ENCODE measurements at places on chromosomes 1 and 21.

DNA sequence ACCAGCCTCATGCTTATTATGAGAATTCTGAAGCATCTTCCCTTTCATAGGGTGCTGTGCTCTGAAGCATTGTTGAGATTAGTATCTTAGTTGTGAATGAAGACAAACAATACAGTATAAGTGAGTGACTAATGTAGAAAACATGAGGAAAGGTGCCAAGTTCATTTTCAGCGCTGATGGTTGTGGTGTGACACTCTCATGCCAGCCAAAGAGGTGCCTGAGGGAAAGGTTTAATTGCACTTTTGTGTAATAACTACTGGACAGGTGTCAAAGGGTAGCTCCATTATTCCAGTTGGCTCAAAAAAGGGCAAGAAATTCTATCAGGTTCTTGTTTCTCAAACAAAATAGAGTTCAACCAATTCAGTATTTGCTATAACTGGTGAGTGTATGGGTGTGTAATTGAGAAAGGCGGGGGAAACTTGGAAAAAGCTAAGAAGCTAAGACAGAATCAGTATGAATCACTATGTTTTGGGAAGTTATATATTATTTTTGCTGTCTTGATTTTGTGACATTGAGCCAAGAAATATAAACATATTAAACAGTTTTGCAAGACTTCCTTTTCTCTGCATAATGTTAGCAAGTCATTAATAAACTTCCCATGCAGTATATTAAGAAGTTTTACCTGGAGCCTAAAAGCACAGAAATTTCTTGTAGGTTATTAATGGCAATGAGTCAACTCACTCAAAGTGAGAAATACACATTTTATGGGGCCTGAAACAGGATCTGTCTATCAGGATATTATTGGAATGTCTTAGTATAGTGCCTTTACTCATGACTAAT, 31.8 kb downstream of the KCNK2 start:
- peak; percentile 65 for DNase-seq

DNA sequence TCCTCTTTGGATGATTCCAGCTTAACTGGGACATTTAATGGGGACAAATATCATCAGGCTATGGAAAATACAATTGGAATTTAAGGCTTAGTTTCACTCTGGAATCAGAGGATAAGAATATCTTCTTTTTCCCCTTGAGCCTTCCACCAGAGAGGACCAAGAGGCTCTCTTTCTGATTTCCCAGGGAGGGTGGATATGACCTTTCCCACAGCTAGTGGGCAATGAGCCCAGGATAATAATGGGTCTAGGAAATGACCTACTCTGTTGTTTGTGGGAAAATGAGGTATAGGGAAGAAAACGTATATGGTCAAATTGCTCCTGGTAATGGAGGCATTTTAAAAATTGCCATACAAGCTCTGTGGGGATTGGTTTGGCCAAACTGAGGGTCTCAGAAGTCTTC, 1.9 kb downstream of the OR6Y1 start:
- no peak for DNase-seq

- DNase-seq, result no peak
Observed at GRCh38 chr1:75641325-75641724, 30.4 kb upstream of the SLC44A5 start.

DNA sequence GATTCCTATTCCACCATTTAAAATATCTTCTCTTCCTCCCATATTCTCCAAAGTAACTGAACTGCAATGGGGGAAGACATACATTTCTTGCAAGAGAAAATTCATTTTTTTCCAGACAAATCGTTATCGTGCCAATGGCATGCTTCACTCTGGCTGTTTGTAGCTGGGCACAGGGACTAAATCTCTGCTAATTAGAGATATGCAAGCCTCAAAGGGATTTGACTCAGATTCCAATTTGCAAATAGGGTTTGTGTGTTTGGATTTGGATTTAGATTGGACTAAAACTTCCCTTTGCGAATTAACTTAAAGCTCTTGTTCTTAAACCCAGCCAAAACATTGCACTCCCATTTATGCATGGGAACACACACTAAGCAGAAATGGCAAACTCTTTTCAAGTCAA, 276.2 kb upstream of the DUSP10 start:
- DNase-seq, result no peak

- DNase-seq, result no peak
Observed at GRCh38 chr21:36744560-36745231, 45.8 kb downstream of the SIM2 start.

- no peak for DNase-seq
Observed at GRCh38 chr1:201949491-201949890, 3.1 kb upstream of the LMOD1 start.

- DNase-seq, result no peak
Observed at GRCh38 chr1:226408285-226409184, 642 bp upstream of the PARP1 start.

DNA sequence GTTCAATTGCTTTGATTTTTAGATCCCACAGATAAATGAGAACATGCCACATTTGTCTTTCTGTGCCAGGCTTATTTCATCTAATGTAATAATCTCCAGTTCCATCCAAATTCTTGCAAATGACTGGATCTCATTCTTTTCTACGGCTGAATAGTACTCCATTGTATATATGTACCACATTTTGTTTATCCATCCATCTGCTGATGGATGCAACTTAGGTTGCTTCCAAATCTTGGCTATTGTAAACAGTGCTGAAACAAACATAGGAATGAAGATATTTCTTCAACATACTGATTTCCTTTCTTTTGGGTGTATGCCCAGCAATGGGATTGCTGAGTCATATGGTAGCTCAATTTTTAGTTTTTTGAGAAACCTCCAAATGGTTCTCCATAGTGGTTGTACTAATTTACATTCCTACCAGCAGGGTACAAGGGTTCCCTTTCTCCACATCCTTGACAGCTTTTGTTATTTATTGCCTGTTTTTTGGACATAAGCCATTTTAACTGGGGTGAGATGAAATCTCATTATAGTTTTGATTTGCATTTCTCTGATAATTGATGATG, 344.4 kb downstream of the KCTD3 start:
- DNase-seq, result peak; percentile 34

- DNase-seq, result peak; percentile 43
Observed at GRCh38 chr21:28675331-28676041, 317.2 kb downstream of the LTN1 start.

DNA sequence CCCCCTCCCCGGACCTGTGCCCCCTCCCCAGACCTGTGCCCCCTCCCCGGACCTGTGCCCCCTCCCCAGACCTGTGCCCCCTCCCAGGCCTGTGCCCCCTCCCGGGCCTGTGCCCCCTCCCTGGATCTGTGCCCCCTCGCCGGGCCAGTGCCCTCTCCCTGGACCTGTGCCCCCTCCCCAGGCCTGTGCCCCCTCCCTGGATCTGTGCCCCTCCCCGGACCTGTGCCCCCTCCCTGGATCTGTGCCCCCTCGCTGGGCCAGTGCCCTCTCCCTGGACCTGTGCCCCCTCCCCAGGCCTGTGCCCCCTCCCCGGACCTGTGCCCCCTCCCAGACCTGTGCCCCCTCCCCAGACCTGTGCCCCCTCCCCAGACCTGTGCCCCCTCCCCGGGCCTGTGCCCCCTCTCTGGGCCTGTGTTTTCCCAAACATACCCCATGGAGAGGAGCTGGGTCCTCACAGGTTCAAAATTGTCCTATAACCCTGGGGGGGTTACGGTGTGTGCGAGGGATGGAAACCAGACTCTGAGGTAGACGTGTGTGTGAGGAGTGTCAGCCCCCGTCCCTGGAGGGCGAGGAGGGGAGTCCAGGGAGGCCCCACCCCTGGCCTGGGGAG, 47.6 kb upstream of the POFUT2 start:
- DNase-seq, result no peak

- DNase-seq, result no peak
Observed at GRCh38 chr1:18126616-18127015, 19.0 kb downstream of the IGSF21 start.

- DNase-seq, result no peak
Observed at GRCh38 chr1:57410508-57410907, 13.4 kb downstream of the DAB1 start.

DNA sequence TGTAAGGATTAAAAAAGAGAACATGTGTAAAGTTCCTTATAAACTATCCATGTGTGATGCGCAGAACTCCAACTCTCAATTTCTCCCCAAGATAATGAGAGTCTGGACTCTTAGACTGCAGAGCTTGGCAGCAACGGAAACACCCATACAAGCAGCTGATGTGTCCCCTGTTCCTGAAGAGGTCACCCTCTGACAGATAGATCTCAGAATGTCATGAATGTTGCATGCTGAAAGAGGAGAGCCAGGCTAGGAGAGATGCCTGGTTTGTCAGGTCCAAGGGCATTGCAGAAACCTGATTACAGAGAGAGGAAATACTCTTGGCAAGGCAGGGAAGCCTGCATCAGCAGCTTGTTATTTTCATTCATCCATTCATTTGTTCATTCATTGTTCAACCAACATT, 24.2 kb downstream of the MTARC1 start:
- DNase-seq, result no peak

GRCh38 chr1:229693129-229693900, 67.3 kb downstream of the URB2 start:
- DNase-seq, result peak; percentile 47

DNA sequence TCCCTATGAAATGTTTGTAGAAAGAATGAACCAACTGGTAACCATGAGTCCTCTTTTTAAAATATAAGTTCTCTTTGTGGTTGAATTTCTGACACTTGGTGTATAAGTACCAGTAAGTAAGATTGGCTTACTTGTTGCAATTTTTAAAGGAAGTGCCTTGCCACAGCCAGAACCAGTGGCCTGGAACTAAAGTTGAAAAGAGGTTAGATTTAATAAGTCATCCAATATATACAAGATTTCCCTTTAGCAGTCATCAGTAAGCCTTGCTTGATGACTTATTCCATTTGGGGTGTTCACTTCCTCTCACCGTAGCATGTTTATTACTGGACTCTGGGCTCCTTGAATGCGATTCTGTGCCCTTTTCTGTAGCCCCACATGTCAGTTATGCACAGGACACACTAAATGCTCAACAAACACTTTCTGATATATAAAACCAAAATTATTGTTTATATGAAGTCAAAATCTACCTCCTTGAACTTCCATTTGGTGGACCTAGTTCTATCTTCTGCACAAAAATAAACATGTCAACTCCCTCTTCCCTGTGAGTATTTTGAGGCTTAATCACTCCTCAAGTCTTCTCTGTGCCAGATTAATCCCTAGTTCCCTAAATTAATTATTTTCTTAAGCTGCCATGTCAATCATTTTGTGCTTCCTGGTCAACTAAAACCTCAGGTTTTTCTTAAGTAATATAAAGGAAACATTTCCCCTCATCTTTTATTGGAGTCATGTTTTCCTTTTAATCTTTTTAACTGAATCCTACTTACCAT, 218.1 kb downstream of the ST6GALNAC3 start:
- no peak for DNase-seq

GRCh38 chr1:35640380-35641232, 720 bp downstream of the PSMB2 start:
- no peak for DNase-seq

GRCh38 chr1:182875889-182876288, 36.7 kb downstream of the DHX9 start:
- no peak for DNase-seq

- DNase-seq, result no peak
Observed at GRCh38 chr1:19762175-19762779, 37.4 kb downstream of the TMCO4 start.

GRCh38 chr1:93811326-93812065, 67.5 kb downstream of the DNTTIP2 start:
- no peak for DNase-seq

- no peak for DNase-seq
Observed at GRCh38 chr1:175503538-175503937, 239.9 kb downstream of the TNR start.

DNA sequence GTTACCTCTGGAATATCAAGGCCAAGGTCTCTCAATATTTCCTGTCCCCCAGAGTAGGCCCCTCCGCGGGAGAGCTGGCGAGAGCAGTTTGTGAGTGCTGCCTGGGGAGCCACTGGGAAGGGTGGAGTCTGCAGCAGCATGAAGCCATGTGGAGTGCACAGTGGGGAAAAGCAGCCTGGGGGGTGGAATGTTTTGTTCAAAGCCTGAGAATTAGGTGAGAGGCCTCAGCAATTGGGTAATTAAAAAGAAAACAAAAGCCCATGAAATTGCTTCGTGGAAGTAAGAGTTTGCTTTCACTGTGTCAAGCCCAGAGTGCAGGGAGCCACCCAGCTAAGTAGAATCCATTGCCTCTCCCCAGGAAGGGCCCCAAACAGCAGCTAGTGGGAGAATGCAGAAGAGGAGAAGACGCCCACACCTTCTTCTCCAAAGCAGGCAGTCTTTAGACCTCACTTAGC, 30.2 kb upstream of the DISC1 start:
- no peak for DNase-seq

GRCh38 chr1:222372221-222372620, 175.7 kb downstream of the HHIPL2 start:
- DNase-seq, result no peak

GRCh38 chr1:204426035-204426436, 14.4 kb upstream of the PPP1R15B start:
- no peak for DNase-seq

- no peak for DNase-seq
Observed at GRCh38 chr1:15116966-15117365, 36.6 kb upstream of the TMEM51 start.

GRCh38 chr1:37808369-37809319, 636 bp upstream of the YRDC start:
- DNase-seq, result peak; percentile 57

- no peak for DNase-seq
Observed at GRCh38 chr1:26094677-26095383, 16.8 kb upstream of the PDIK1L start.

DNA sequence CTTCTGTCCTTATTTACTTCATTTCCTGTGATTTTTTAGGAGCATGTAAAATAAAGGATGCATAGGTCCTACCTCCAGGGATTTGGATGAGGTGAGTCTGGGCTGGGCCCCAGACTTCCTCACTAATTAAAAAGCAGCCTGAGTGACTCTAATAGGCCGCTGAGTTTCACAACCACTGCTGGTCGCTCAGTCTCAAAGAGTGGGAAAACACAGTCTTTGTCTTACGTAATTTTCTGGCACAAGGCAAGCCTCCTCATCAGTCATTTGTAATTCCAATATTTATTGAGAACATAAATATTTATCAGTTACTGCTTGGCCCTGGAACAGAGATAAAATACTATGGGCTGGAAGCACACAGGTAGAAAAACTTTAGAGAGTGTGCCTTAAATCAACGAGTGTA, 195.4 kb upstream of the RUNX1 start:
- DNase-seq, result no peak

- DNase-seq, result no peak
Observed at GRCh38 chr1:45314266-45314665, 12.4 kb upstream of the HPDL start.

DNA sequence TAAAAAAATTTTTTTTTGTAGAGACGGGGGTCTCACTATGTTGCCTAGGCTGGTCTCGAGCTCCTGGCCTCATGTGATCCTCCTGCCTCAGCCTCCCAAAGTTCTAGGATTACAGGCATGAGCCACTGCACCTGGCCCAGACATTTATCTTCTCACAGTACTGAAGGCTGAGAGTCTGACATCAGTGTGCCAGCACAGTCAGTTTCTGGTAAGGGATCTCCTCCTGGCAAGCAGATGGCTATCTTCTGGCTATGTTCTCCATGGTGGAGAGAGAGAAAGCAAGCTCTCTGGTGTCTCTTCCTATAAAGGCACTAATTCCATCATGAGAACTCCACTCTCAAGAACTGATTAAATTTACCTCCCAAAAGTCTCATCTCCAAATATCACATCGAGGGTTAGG, 57.8 kb upstream of the C1orf185 start:
- DNase-seq, result no peak

GRCh38 chr1:10450156-10450814, 454 bp downstream of the CORT start:
- DNase-seq, result no peak
